ENCODE measurements at places on chromosomes 3 and 15. TPM values are rescaled to one million over a fixed set of nuclear protein-coding genes. Genes with fewer than 3 reads are reported as not detected.
A peak's percentile ranks its signal among the peaks of the same experiment; 100 is the strongest.

DNA sequence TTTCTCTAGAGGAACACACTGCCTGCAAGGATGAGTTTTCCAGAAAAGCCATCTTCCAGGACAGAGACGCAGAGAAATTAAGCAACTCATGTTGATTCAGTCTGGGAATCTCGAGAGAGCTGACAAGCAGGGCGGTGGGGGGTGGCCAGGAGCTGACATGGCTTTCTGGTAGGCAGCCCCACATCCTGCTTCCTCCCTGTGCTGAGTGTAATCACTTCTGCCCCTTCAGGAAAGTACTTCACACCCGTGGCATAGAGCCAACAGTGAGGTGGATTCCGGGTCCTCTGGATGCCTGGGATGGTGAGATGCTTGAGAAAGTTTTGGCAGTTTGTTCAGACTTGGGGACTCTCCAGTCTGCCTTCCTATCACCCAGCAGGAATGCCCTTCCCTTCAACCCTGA, 221.1 kb downstream of the SLCO3A1 start:
- ATAC-seq = no peak

DNA sequence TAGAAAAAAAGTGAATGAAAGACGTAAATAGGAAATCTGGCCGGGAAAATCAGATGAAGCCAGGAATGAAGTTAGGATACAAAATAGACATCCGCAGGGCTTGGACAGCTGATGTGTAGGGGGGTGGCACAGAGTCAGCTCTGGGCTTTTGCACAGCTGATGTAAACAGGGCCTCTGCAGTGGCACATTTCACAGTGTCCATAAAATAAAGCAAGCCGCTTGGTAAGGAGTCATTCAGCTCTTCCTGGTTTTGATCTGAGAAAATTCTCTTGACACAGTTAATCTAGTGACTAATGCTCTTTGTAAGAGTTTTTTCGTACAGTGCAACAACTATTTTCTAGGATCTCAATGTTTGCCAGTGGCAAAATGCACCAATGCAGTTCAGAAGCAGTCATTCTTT, 153.3 kb downstream of the USP13 start:
- ATAC-seq = no peak

GRCh38 chr3:41418961-41419691, 219.8 kb downstream of the CTNNB1 start:
- peak; percentile 92 for ATAC-seq

The PRSS50 gene
- not detected for total RNA-seq

All from motor neuron (in vitro differentiated cells).